ENCODE measurements at places on chromosomes 7 and 10.
A peak's percentile ranks its signal among the peaks of the same experiment; 100 is the strongest.

DNA sequence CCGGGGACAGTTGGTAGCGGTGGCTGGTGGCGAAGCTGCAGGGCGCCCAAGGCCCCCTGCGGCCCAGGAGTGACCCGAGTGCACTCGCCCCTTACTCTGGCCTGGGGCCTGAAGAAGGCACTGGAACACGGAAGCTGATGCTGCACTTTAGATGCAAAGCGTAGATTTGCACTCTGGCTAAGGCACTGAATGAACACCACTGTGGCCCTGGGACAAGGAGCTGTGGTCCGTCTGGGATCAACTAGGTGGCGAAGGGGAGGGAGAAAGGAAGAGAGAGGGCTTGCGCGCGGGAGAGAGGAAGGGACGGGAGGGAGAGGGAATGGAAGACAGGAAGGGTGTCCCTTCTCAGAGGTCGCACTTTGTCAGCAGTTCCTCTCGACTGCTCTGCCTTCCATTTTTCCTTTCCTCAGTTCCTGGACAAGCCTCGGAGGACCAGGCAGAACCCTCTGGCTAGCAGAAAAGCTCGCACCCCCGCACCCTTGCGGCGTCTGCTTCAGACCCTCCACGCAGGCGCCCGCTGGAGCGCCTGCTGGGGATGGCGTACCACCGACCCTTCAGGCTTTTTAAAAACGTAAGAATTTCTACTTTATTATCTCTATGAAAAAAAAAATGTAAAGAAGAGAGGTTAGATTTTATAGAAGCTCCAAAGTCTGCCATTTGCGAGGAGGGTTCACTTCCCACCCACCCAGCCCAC lies 1.2 kb downstream of the FERD3L start:
- no peak for DNase-seq

DNA sequence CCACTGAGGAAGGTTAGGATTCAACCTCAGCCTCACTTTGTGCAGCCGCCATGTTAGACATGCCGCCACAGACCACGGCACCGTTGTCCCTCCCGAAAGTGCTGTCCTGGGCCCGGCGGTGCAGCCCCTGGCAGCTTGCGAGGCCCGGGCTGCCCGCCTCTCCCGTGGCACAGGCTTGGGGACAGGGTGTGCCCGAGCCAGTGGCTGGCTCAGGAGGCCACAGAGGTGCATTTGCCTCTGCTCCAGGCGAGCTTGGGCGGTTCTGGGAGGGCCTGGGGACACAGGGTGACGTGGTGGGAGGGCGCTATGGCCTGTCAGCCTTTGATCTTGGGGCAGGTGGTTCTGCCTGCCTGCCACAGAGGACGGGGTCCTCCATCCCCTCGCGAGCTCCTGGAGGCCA lies 41.1 kb downstream of the NKX6-2 start:
- no peak for DNase-seq

DNA sequence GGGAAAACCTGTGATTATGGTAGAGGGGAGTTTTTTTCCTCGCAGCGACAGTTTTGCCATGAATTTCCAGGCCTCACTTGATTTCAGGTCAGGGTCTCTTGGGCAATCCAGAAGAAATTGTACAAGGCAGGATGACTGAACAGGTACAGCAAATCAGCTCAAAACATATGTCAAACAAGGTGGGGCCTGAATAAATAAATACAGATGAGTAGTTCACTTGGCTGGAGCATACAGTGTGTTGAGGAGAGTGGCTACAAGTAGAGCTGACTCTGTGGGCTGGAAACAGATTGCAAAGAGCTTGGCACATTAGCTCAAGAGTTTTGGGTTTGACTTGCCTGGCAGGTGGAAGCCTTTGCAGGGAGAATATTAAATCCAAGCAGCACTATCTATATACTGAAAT lies 15.0 kb downstream of the GIMAP8 start:
- no peak for DNase-seq

GRCh38 chr7:23211589-23211988 lies 29.7 kb downstream of the NUP42 start:
- DNase-seq = no peak

DNA sequence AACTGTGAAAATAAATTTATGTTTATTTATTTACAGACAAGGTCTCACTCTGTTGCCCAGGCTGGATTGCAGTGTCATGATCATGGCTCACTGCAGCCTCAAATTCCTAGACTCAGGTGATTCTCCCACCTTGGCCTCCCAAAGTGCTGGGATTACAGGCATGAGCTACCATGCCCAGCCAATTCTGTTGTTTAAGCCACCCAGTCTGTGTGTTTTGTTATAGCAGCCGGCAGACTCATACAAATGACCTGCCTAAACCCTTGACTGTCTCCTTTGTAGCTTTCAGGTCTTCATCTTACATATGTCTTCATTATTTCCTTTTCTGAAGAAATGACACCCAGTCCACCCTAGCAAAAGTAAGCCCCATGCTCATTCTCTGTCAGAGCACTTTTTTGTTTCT lies 43.8 kb upstream of the KMT2C start:
- no peak for DNase-seq

DNA sequence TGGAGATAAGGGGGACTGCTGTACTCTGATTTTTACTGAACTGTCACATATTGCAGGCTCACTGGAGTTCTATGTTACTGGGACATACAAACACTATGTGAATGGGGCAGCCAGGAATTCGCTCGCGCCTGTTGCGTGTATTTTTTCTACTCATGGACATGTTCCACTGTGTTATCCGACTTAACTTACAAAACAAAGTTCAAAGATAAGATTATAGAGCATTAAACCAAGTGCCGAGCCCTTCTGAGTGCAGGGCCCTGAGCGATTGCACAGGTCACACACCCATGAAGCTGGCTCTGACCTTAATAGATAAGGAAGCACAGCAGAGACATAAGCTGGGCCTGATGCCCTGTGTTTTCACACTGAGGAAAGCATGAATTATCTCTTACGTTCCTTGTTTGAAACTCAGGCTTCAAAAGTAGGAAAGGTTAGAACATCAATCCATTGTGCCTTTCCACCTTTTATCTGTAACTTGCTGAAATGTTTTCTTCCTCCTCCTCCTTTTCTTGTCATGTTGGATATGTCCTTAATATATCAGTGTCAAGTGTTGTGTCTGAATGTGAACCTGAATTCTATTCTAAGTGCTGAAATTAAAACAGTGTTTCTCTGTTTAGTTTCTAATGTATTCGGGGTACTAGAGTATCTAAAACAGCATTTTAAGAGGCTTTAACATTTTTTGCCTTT lies 273.8 kb downstream of the AUTS2 start:
- no peak for DNase-seq

GRCh38 chr10:110209454-110209925 lies 2.1 kb downstream of the MXI1 start:
- no peak for DNase-seq

DNA sequence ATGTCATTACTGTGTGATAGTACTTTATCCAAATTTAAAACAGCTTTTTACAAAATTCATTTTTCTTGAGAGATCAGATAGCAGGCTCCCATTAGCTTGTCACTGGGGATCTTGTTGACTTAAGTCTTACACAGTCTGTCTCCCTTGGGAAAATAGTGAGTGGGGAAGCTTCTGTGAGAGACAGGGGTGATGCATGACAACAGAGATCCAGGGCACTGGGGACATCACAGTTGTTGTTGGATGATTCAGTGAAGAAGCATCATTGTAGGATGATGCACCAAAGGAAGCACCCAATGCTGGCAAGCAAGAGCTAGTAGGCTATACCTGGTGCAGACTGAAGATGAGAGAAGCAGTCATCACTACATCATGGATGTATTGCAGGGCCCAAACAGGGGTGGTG lies 284.7 kb downstream of the HDAC9 start:
- DNase-seq = no peak

DNA sequence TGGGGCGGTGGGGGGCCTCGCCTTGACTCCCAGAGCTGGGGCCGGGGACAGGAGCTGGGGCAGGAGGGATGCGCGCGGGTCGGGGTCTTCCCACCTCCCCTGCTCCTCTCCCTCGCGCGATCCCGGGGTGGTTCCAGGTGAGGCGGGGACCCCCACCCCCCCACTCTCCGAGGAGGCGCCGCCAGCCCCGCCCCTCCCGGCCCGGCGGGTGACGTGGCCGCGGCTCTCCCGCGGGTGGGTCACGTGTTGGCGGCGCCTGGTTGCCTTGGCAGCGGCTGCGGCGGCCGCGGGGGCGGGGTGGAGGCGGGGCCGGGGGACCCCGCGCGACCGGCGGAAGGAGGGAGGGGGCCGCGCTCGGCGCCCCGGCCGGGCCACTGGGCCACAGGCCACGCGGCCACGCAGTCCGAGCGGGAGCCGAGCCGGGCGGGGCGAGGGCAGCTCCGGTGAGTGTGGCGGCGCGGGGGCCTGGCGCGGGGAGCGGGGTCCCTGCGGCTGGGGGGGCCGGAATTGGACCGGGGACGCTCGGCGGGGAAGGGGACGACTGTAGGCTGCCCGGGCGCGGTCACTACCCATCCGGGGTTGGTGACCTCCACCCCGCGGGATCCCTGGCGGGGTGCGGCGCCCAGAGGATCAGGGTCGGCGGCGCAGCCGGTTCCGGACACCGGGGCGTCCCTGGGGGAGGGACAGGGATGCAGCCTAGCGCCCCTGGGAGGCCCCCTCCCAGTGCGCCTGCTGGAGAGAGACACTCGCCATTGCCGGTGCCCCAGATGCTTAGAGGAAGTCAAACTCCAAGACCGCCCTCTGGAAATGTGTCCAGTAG lies at the start of gene ORAI2:
Gene ORAI2 (plus strand): TSS at position 357 of the 820 bp plus-strand sequence. CDS start 5,382 bp downstream, outside the sequence.
- peak; percentile 88 for DNase-seq

- no peak for DNase-seq
Observed at GRCh38 chr7:494259-494687, 25.4 kb downstream of the PDGFA start.

GRCh38 chr7:91019686-91020385 lies 244.4 kb upstream of the FZD1 start:
- DNase-seq = no peak

DNA sequence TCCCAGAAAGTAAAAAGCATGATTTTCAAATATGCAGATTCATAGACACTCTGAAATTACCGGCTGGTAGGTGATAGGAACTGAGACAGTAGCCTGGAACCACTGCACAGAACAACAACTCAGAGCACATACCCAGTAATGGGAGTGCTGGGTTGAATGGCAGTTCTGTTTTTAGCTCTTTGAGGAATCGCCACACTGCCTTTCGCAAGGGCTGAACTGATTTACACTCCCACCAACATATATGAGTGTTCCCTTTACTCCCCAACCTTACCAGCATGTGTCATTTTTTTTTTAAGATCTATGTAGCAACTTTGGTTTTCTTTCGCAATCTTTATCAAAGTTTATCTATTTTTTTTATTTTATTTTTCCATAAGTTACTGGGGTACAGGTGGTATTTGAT lies 358.8 kb downstream of the CALN1 start:
- DNase-seq = no peak

GRCh38 chr10:106967452-106967851 lies 197.1 kb downstream of the SORCS1 start:
- no peak for DNase-seq

- DNase-seq = no peak
Observed at GRCh38 chr7:134932707-134933370, 53.5 kb upstream of the AGBL3 start.
